ENCODE measurements at places on chromosomes 13 and 19.

- no peak for DNase-seq
Measured at GRCh38 chr19:50488389-50489194, 11.9 kb upstream of the GARIN5A start.

- DNase-seq: no peak
Measured at GRCh38 chr19:5547881-5548280, 19.9 kb downstream of the TINCR start.

GRCh38 chr19:44807652-44808462, 1.0 kb upstream of the BCAM start:
- DNase-seq: no peak

GRCh38 chr13:84433024-84433423, 550.8 kb upstream of the SLITRK1 start:
- DNase-seq: no peak

DNA sequence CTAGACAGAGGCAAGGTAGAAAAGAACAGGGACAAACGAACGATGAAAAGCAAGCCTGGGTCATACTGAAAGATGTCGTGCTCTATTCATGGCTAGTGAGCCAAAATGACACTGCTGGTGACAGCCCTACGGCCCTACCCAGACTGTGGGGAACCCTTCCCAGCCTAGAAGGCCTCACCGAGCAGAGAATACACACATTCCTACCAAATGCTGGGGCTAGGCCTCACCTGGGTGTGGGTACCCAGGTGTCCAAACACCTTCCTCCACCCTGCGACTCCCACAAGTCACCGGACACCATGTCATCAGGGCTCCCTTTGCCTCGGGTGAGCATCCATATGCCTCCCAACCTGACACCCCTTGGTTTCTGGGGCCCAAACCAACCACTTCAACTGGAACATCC, 85.3 kb upstream of the DOCK9 start:
- DNase-seq: no peak

GRCh38 chr19:30566681-30567420, 194.7 kb downstream of the ZNF536 start:
- no peak for DNase-seq

DNA sequence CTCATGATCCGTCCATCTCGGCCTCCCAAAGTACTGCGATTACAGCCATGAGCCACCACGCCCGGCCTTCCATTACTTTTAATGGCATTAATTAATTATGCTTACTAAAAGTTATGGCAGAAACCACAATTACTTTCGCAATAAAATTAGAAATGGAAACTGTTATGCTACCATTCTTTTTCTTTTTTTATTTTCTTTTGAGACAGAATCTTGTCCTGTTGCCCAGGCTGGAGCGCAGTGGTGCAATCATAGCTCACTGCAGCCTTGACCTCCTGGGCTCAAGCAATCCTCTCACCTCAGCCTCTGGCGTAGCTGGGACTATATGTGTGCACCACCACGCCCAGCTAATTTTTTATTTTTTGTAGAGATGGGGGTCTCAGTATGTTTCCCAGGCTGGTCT, 4.6 kb upstream of the BST2 start:
- DNase-seq: no peak

DNA sequence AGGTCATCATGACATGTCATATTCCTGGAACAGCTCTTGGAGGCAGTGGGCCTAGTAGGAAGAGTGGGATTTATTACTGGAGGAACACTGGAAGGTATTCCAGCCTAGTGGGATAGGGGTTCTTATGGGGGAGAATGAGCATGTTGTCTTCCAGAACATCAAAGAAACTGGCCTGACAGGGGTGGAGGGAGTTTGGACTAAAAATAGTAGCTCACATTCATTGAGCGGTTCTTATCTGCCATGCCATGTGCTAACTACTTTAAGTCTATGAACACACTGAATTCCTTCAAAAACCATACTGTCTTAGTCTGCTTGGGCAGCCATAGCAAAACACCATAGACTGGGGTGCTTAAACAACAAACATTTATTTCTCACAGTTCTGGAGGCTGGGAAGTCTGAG, 413.6 kb downstream of the HS6ST3 start:
- DNase-seq: no peak

DNA sequence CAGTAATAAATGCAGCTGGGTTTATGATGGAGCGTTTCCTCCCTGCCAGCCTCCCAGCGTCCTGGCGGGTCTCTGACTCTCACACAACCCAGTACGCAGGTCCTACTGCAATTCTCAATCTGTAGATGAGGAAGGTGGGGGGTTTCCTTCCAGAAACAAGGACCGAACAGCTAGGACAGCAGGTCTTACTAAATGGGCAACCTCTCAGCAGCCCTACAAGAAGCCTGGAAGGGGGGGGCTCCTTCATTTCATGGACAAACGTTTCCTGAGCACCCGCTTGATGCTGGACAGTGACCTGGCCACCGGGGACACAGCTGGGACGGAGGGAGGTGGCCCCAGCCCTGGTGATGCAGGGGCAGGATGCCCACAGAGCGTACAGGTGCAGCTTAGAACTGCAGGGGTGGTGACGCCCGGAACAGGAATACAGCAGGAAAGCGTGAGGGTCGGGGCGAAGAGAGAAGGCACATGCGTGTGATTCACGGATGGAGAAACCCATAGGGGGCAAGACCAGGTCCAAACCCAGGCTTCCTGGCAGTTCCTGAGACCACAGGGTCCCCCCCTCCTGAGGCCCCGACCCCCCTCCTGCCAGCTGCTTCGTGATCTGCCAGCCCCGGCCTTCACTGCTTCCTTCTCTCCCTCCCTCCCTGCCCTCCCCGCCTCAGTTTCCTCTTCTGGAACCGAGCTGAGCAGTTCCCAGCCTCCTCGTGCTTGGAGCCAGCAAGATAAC, 732 bp upstream of the C2CD4C start:
- DNase-seq: no peak

GRCh38 chr19:42508892-42509444, 19.3 kb downstream of the CEACAM1 start:
- DNase-seq: no peak

GRCh38 chr13:79309690-79310089, 96.4 kb downstream of the RBM26 start:
- no peak for DNase-seq

- no peak for DNase-seq
Measured at GRCh38 chr19:6253954-6254733, 25.6 kb downstream of the MLLT1 start.

GRCh38 chr13:20824762-20825476, 51.2 kb upstream of the EEF1AKMT1 start:
- no peak for DNase-seq

DNA sequence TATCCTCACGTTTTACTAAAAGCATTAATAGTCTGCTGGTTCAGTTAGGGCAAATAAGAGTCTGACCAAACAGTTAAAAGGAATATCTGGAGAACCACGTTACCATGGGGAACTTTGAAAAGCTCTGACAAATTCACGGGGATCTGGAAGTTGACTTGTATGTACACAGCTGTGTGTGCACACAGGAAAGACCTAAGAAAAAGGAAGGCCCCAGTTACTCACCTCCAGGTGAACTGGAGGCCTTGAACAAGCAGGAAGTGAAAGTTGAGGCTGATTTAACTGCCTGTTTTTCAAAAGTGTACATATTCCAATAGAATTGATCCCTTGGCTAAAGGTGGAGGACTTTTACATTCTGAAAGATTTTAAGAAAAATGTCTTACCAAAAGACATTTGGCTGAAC, 1891.6 kb upstream of the PCDH20 start:
- no peak for DNase-seq

DNA sequence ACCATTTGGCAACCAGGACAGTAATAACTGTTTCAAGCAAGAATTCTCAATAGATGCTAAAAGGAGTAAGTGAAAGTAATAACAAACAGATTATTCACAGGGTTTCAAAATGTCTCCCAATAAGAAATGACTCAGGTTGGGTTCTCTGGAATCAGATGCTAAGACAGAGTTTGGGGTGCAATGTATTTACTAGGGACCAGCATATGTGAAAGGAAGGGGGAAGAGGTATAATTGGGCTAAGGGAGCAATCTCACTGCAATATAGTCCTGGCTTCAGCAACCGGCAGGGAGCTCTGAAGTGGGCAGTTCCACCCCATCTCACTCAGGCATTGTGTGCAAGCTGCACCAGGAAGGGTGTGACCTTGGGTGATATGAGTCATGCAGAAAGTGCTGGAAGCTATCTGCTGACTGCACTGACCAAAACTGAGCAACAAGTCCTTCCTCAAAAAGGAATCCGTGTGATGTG, 23.4 kb downstream of the ZDHHC20 start:
- DNase-seq: peak; percentile 6

DNA sequence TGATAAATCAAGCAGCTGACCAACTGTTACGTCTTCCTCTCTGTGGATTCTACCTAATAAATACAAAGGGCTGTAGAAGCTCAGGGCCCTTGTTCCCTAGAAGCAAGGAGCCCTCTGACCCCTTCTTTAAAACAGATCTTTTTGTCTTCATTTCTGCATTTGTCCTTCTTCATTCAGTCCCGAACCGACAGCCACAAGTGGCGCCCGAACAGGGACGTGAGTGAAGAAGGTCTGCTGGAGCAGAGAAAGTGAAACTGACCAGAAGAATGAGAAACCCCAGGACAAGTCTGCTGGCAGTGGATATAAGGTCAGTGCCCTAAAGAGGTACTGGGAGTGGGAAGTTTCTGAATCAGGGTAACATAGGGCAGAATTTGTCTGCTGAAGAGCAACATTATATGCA, 13.1 kb downstream of the ZNF773 start:
- no peak for DNase-seq

GRCh38 chr13:110479648-110480047, 81.9 kb downstream of the RAB20 start:
- DNase-seq: no peak

DNA sequence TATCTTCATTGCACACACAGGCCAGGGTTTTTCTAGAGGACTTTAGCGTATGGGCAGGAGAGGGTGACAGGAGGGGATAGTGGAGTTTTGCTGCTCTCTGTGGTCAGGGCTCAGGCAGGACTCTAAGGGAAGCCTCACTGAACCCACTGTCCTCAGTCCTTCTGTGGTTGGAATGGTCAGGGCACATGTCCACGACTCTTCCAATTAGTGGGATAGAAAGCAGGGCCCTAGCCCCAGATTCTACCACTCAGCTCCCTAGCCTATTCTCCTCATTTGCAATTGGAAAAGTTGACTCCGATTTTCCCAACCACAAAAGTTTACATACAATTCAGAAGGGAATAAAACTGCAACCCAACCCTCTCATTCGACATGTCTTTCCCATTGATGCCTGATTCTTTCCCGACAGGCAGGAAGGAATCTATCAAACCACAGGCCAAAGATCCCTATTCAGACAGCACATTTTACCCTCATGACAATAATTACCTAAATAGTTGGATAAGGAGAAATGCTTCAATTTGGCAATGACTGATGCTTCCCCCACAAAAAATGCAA, 38.2 kb downstream of the TGDS start:
- DNase-seq: no peak

- no peak for DNase-seq
Measured at GRCh38 chr19:7292950-7293761, 1.1 kb downstream of the INSR start.

DNA sequence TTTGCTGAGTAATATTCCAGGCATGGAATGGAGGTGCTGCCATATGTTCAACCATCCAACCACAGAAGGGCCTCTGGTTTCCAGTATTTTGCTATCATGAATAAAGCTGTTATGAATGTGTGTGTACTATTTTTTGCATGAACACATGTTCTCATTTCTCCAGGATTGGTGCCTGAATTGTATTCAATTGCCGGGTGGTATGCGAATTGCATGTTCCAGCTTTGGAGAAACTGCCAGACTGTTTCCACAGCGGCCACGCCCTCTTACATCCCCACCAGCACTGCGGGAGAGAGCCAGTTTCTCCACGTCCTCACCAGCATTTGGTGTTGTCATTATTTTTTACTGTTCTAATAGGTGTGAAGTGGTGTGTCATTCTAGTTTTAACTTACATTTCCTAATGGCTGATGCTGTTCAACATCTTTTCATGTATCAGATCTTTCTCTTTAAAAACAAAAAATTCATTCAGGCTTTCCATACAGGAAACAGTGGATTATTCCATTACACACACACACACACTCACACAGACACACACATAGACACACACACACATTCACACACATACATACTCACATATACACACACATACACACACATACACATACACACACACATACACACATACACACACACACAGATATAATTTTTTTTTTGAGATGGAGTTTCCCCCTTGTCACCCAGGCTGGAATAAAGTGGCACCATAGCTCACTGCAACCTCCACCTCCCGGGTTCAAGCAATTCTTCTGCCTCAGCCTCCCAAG, 154.1 kb downstream of the PTPRS start:
- DNase-seq: no peak

- no peak for DNase-seq
Measured at GRCh38 chr13:96052656-96053002, 572 bp downstream of the UGGT2 start.

GRCh38 chr13:75395066-75395465, 86.9 kb downstream of the TBC1D4 start:
- DNase-seq: no peak

- DNase-seq: no peak
Measured at GRCh38 chr19:37718304-37718703, 1.3 kb downstream of the ZNF607 start.

GRCh38 chr13:51343475-51343874, 4.0 kb downstream of the SERPINE3 start:
- no peak for DNase-seq

GRCh38 chr13:41928323-41928722, 32.6 kb downstream of the VWA8 start:
- DNase-seq: no peak

DNA sequence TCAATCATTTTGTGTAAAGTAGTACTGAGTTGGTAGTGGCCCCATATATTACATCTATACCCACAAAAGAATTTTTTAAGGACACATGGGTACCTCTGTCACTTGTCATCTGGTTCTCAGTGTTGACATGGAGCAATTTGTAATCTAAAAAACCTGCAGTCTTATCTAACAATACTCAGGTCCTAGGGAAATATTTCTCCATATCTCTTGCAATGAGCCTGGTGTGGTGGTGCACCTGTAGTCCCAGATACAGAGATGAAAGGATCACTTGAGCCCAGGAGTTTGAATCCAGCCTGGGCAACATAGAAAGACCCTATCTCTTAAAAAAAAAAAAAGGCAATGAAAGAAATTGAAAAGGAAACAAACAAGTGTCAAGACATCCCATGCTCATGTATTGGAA, 70.7 kb upstream of the ZNF30 start:
- DNase-seq: no peak

DNA sequence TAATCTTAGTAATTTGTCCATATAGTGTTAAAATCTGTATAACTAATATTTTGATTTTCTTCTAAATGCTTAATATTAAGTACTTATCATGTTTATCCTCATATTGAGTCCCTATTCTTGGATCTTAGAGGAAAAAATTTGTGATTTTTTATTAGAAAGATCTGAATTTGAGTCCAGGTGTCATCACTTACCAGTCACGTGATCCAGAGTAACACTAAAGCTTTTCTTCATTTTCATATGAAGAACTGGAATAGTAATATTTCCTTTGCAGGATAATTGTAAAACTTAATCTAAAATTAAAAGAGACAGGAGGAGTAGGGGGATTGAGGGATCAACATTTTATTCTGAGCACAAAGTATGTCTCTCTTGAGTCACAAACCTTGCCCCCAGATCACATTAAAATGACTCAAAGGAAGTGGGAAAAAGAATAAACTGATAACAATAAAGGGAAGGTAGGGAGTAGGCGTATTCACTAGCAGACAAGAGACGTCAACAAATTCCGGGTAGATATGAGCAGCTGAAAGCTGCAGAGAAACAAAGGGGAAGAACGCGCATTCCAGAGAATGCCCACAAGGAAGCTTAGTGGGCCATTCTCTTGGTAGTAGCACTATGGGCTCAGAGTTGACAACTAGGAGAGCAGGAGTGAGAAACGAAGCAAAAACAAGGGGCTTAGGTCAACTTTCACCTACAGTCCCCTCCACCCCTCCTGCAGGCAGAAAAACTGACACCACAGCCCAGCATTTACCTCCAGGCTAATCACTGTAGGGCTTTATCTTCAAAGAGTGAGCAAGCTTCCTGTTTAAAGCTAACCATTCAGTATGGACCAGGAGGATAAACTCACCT, 123.1 kb downstream of the SPRY2 start:
- no peak for DNase-seq
